Epithelial cell of proximal tubule (primary cell): ENCODE measurements at places on chromosomes 1 and 21. TPM values are rescaled to one million over a fixed set of nuclear protein-coding genes. Genes with fewer than 3 reads are reported as not detected.
A peak's percentile ranks its signal among the peaks of the same experiment; 100 is the strongest.

Gene SPRR2F
- not detected in 2 replicates for total RNA-seq

Gene CADM3
- not detected in 2 replicates for total RNA-seq

Gene C1orf115
- 5.5 and 6.7 TPM in 2 replicates for total RNA-seq

Gene LAPTM5
- total RNA-seq, result 2.2 and 2.4 TPM in 2 replicates

GRCh38 chr1:195894411-195894810, 713.8 kb downstream of the KCNT2 start:
- DNase-seq, result no peak

GRCh38 chr1:223634423-223634822, 31.1 kb downstream of the CAPN8 start:
- DNase-seq, result no peak

- DNase-seq, result no peak
Observed at GRCh38 chr1:182147136-182147820, 85.8 kb upstream of the ZNF648 start.

GRCh38 chr1:8329439-8329838, 11.5 kb downstream of the SLC45A1 start:
- no peak for DNase-seq

- DNase-seq, result no peak
Observed at GRCh38 chr21:16022921-16023320, 293.1 kb downstream of the USP25 start.

DNA sequence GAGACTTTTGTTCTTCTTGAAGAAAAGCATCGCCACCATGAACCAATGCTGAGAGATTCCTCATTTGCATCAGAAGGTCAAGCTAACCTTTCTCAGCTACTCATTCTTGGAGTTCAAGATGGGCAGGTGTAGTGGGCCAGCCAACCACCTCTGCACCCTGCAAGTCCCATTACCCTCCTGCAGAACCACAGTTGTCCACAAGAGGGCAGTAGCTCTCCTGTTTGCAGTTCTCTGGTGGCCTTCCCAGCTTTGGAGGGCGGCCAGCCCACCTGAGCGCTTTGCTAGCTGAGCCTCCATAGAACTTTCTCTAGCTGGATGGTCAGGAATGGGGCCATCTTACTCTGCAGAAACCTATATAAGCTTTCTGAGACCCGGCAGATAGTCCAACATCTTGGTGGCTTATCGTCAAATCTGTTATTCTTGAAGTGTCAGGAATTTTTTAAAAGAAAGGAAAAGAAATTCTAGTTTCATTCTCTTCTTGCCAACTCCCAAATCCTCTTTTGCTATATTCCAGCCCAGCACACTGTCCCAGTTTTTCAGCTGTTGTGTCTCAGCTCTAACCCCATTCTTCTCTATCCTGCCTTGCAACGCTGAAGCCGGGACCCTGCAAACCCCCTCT, 11.0 kb upstream of the LMX1A start:
- no peak for DNase-seq

DNA sequence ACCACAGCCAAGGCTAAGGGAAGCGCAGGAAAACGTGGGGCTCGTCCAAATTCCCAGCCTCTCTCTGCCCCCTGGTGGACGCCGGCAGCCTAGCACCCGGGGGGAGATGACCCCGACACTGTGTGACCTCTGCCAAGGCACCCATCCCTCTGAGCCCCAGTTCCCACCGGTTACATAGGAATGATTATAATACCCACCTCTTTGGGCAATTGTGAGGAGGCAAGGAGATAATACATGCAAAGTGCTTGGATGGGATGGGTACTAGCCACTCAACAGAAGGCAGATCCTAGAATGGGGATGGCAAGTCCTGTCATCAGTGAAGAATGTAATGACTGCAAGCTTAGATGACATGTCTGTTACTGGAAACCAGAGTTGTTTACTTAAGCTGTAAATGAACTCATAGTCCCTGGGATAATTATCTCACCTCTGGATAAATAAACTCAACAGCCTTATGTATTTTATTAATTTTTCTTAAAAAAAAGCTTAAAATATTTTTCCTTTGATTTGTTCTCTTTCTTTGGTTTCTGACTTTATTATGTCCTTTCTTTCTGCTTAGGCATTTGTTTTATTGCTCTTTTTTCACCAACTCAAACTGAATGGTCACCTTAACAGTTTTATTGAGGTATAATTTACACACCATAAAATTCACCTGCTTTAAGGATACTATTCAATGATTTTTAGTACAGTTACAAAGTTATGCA, 11.3 kb upstream of the BMP8B start:
- DNase-seq, result peak; percentile 89

DNA sequence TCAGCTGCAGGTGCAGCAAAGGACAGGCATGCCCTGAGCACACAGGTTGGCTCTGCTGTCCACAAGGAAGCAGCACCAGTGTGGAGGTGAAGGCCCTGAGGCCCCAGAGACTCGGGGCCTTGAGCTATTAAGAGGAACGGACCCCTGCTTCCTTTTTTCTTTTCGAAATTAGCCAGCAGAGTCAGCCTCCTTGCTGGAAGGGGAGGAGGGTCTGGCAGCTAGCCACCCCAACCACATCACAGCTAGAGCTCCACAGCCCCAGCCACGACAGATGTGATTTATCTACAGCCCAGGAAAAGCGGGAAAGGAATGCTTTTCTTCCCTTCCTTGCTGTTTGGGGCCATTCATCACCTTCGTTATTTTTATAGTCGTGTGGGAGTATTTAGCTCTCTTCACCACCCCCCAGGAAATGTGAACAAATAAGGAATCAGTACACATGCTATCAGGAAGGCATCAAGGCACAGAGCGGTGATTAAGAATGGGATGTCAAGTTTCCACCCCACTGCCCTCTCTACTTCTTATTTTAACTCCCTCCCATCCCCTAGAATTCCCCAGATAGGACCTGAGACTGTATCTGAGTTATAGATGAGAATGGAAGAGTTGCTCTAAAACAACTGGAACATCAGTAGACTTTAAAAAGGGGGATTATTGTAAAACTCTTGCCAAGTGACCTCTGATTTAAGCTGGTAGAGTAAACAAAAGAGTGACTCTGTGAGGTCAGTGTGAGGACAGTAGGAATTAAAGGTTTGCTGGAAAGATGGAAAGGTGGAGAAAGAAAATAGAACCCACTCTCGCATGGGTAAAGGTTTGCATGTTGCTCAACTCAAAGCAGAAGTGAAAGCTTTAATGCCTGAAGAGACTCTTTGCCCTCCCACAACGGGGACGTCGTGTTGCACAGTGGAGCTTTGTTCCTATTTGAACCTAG, 224.7 kb upstream of the GJB5 start:
- no peak for DNase-seq

- DNase-seq, result peak; percentile 31
Observed at GRCh38 chr1:88773540-88774150, 89.6 kb downstream of the PKN2 start.
